ENCODE measurements at places on chromosomes 7 and 10.

DNA sequence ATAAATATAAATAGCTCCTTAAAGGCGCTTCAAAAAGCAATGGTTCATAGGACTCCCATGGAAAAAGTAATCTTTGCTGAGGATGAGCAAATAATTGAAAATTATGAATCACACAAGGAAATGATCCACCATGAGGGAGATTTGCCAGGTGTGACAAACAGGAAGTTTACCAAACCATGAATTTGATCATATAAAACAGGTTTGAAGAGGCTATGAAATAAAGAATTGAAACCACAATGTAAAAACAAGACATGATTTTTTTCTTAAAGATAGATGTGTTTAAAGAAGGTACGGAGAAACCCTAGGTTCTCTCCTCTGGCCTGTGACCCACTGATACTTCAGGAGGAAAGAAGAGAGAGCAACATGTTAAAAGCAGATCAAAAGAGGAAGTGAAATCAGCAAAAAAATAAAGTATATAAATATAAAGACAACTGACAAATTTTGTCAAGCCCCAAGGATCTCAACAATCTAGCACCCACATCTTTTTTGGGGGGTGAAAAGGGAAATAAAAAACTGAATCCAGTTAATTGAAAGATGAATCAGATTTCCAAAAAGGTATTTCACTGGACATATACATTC, 111.3 kb upstream of the ASAH2 start:
- DNase-seq, result no peak

- no peak for DNase-seq
These were observed 156.0 kb downstream of the ZNF33B start for GRCh38 chr10:42482411-42482810.

DNA sequence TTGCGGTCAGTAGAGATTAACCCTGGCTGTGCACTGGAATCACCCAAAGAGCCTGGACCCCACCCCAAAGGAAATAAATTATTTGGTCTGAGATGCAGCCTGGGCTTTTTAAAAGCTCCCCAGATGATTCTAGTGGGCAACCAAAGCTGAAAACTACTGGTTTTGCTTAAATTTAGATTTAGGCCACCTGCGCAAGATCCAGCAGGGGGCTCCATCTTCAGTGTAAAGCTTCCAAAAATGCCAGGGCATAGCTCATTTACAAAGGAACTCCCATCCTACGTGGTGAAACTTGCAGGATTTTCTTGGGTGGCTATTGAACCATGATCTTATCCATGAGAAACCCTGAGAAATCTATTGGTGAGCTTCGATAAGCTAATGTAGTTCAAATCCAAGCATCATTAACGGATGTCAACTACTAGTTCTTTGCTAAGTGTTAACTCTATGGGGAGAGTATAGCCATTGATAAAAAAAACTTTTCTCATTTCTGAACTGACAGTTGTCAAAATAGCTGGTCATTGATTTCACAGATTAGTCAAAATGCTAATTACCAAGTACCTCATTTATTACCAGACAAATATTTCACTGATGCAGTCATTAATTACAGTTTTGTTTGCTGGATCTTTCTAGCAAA, 315.3 kb downstream of the LHFPL3 start:
- DNase-seq, result no peak

DNA sequence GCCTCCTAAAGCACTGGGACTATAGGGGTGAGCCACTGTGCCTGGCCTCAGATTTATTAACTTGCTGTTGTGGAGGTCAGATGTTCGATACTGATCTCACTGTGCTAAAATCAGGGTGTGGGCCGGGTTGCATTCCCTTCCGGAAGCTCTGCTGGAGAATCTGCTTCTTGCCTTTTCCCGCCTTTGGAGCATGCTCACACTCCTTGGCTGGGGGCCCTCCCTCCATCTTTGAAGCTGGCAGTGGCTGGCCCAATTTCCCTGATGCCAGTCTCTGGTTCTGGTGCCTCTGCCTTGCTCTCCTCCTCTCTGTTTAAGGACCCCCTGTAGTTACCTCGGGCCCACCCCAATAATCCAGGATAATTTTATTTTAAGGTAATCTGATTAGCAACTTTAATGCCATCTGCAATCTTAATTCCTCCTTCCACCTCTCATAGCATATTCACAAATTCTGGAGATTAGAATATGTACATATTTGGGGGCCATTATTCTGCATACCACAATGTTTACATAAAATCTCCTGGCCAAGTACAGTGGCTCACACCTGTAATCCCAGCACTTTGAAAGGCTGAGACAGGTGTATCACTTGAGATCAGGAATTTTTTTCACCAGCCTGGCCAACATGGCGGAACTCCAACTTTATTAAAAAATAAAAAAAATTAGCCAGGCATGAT, 7.9 kb upstream of the PITRM1 start:
- DNase-seq, result no peak

DNA sequence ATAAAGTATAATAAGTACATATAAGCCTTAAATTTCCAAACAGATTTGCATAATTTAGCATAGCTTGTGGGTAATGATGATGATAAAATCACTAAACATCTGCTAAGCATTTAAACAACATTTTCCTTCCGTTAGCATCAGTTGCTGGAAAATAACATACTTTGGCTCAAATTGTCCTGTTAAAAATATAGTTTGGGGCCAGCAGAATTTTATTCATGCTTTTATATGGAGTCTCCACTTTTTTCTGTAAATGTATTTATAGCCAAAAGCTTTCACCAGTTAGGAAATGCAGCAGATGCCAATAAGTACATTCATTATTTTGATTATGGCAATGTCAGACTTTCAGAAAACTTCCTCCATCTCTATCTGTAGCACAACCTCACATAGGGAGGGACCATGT, 107.2 kb downstream of the CNTNAP2 start:
- no peak for DNase-seq

- DNase-seq, result no peak
These were observed 175.4 kb upstream of the AHR start for GRCh38 chr7:17123020-17123419.

DNA sequence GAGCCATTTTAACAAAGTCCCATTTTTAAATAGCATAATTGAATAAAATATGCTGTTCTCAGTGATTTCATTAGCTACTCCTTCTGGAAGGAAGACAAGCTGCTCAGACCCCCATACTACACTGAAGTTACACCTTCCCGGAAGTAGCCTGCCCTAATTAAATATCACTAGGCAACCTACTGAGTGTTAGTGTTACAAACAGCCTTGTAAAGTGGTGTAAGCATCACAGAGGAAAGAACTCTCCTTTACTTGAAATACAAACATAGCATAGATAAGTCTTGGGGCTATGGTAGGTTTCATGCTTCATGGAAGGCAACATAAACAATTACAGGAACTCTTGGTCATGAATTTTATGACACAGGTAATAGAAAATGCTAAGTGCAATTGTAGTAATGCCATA, 43.4 kb upstream of the PTN start:
- DNase-seq, result no peak

GRCh38 chr7:34219153-34219718, 313.9 kb downstream of the BMPER start:
- DNase-seq, result no peak

DNA sequence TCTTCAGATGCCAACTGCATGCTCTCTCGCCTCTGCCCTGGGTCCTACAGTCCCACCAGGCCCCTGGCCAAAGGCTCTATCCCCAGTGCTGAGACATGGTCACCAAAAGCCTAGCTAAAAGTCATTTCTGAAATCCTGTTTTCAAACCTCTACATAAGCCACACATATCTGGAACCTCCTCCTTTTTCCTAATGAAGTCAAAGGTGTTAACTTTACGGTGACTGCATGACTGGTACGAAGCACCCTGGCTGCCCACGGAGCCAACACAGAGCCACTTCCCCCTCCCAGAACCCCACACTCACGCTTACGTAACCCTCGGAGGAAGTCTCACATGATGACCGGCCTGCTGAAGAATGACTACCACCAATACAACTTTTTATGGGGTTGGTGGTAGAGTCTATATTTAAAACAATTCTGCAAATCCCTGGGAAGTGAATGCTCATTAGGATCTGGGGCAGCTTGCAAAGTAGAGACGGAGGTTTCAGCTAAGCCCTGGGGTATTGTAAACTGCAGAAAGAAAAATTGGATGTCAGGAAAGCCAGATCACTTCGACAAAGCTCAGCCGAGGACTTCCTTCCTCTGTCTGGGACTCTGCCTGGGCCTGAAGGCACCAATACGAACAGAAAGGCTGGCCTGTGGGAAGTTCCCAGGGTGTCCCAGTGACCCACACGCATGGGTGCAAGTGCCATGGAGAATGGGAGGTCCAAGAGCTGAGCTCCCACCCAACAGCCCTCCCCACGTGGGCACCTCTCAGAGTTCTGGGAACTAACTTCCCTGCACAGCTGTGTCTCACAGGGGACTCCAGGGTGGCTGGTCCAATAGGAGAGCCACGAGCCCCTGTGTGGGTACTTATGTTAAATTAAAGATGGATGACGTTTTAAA, 50.7 kb downstream of the PDGFA start:
- DNase-seq, result peak; percentile 75

DNA sequence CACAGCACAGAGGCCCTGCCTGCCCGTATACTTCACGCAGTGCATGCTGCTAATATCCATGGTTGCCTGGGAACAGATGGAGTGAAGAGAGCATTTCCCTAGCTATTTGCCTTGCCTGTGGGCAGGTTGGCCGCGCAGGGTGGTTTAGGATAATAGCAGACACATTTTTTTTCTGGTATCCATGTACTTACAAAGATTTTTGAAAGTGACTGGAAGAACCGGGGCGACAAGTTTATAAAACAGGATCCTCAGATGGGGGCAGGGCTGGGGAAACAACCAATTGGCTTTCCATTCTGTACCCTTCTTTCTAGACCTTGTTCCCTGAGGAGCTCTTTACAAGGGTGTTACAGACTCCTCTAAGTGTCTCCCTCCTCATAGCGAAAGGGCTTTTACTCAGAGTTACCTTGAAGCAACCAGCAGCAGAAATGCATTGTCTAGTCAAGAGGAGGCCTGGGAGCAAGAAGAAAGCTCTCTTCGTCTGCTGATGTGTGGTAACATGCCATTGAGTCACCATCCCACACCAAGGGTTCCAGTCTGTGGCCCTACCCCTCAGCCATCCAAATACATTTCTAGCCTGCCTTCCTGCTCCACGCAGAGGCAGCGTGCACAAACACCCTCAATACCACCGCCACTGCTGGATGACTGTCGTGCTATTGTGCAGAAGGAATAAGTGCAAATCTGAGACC, 31.5 kb downstream of the MTURN start:
- DNase-seq, result no peak

DNA sequence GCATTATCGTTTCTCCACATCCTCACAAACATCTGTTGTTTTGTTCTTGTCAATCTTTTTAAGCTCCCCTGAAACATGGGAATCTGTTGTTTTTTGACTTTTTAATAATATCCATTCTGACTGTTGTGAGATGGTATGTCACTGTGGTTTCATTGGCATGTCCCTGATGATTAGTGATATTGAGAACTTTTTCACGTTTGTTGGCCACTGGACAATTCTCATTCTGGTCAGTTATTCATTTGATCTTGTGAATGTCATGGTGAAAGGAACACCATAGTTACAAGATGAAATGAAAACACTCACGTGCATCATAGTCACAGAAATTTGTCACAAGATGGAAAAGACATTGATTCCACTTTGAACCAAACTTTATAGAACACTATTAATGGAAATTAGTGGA, 20.5 kb upstream of the SGCE start:
- DNase-seq, result no peak

DNA sequence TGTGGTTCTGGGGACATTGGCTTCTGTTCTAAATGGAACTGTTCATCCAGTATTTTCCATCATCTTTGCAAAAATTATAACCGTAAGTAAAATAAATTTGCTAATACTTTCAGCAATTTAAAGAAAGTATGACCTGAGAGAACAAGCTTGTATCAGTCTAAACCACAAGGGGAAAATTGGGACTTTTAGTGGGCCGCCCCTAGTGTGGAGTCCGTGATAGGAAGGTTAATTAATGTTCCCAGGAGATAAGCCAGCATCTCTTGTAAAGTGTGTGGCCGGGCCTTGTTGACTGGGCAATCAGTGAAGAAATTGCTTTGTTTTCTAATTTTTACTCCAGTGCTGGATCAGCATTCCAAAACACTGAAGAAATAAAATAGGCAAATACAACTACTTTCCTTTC, 83.0 kb downstream of the ABCB5 start:
- no peak for DNase-seq

GRCh38 chr10:92350411-92350810, 59.4 kb downstream of the MARCHF5 start:
- no peak for DNase-seq

GRCh38 chr10:97676770-97677581, 10.1 kb downstream of the AVPI1 start:
- no peak for DNase-seq

GRCh38 chr10:26776258-26776657, 78.8 kb downstream of the PDSS1 start:
- no peak for DNase-seq

GRCh38 chr7:148391591-148391990, 199.0 kb upstream of the C7orf33 start:
- no peak for DNase-seq

GRCh38 chr7:31815796-31816195, 128.8 kb downstream of the PPP1R17 start:
- no peak for DNase-seq

- DNase-seq, result no peak
These were observed 43.6 kb downstream of the CNNM1 start for GRCh38 chr10:99372546-99373271.

DNA sequence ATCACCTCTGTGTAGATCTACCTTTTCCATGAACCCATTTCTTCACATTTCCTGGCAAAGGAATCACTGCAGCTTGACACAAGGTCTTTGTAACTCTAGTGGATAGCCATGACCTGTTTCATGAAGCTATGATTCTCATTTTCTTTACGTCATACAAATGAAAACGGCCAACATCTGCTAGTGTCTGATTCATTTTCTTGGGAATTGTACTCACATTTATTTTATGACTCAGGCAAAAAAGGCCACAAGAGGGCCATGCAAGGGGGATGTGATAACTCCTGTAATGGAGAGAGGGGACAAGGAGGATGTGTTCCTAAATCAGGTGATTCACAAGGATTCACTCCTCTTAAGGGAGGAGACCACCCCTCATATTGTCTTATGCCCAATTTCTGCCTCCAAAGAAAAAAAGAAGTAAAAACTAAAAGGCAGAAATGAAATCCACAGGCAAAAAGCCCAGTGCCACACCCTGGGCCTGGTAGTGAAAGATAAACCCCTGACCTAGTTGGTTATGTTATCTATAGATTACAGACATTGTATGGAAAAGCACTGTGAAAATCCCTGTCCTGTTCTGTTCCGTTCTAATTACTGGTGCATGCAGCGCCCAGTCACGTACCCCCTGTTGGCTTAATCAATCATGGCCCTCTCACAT, 249.9 kb downstream of the IPMK start:
- DNase-seq, result no peak

DNA sequence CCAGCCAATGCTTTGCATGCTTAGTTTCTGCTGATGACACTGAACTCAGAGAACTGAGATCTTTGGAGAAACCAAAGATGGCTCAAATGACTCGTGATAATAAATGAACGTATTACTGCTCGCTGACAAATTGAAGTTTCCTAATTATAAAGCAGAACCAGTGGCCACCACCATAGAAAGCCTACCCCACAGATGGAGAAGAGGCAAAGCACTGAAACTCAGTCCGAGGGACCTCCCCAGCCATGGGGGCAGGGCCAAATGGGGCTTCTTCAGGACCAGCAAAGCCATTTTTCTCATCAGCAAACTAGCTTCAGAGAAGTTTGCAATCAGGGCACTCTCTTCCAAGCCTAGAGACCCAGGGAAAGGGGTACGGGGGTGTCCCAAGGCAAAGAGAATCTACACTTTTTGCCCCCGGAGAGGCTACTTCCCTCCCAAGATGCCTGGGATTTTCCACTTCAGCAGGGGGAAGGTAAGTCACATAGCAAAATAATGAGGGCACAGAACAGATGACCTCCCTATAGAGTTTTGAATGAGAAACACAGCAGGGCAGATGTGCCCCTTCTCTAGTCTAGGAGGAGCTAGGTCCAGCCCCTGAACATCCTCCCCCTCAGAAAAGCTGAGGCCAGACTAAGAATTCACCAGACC, 4.3 kb upstream of the IL6 start:
- DNase-seq, result no peak
